Panc1 (cell line): ENCODE measurements at places on chromosomes 3 and 15. TPM values are rescaled to one million over a fixed set of nuclear protein-coding genes. Genes with fewer than 3 reads are reported as not detected.

The KCNMB2 gene
- total RNA-seq, result not detected

The GLCE gene
- total RNA-seq, result 22.8 TPM

The AGBL1 gene
- not detected for total RNA-seq

The ATP13A4 gene
- not detected for total RNA-seq

The ZPLD1 gene
- total RNA-seq, result not detected

The GABRR3 gene
- not detected for total RNA-seq

The ZBED2 gene
- 0.10 TPM for total RNA-seq

The GOLGA8R gene
- total RNA-seq, result 0.80 TPM

The CADM2 gene
- total RNA-seq, result 0.64 TPM

The GOLGA8M gene
- total RNA-seq, result 0.87 TPM

The NR1I2 gene
- total RNA-seq, result not detected

The C3orf85 gene
- not detected for total RNA-seq

The SLC9C1 gene
- total RNA-seq, result not detected

The FRMD5 gene
- total RNA-seq, result 18.3 TPM

The CCR9 gene
- total RNA-seq, result not detected

The IP6K1 gene
- total RNA-seq, result 39.8 TPM

The ETV5 gene
- 79.3 TPM for total RNA-seq

The MAP2K5 gene
- total RNA-seq, result 18.3 TPM

The OR5K3 gene
- not detected for total RNA-seq

The SCN11A gene
- total RNA-seq, result not detected

The MYL3 gene
- total RNA-seq, result not detected

The LOXL1 gene
- 18.6 TPM for total RNA-seq

The SV2B gene
- not detected for total RNA-seq

The DLL4 gene
- 0.31 TPM for total RNA-seq

The GCNT3 gene
- not detected for total RNA-seq

The MLF1 gene
- 51.4 TPM for total RNA-seq

The SLC24A5 gene
- total RNA-seq, result not detected

The ACAN gene
- 0.03 TPM for total RNA-seq

The GOLGA8J gene
- 0.44 TPM for total RNA-seq

The ARGFX gene
- total RNA-seq, result not detected

The CASR gene
- total RNA-seq, result not detected

The IL20RB gene
- total RNA-seq, result 1.7 TPM

The GOLGA6B gene
- total RNA-seq, result not detected

The DALRD3 gene
- total RNA-seq, result 22.5 TPM

The RAB6B gene
- total RNA-seq, result 49.2 TPM

The ITIH1 gene
- 0.31 TPM for total RNA-seq
